ENCODE measurements at places on chromosomes 7 and 10. TPM values are rescaled to one million over a fixed set of nuclear protein-coding genes. Genes with fewer than 3 reads are reported as not detected.

- no peak for DNase-seq
Measured at GRCh38 chr10:33402220-33403073, 68.0 kb upstream of the NRP1 start.

DNA sequence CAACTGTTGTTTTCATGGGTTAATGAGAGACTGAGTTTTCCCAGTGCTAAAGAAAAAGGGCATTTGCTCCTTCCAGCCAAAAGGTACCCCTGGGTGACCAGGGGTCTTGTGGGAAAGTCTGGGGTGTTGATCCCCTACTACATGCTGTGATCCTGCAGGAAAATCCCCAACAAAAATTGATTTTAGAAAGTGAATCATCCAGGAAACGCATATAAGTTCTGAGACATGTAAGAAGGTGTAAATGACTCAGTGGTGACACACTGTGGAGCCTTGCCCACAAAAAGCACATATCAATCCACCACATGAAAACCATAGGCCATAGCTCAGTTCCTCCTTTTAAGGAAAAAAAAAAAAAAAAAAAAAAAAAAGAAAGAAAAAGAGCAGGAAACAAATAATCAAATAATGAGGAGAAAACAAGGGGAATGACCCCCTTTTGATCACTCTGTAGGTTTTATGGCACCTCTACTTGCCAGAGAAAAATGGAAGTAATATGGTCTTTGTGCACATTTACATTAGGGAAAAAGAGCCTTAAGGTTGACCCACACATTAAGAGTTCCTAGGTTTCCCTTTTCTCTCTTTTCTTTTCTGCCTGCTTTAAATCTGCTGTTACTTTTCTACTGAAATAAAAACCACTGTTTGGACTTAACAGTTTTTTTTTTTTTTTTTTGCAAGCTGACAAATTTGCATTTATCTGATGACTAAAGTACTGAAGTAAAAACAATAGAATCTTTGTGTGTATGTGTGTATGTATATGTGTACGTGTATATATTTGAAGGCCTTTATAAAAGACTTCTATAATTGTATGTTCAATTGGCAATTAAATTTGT is 386.0 kb downstream of the KIF20B start:
- no peak for DNase-seq

GRCh38 chr7:50315739-50316671 is 11.5 kb downstream of the IKZF1 start:
- no peak for DNase-seq

- DNase-seq: no peak
Measured at GRCh38 chr7:139059905-139060304, 24.1 kb upstream of the ZC3HAV1L start.

- no peak for DNase-seq
Measured at GRCh38 chr10:108591417-108591816, 1331.9 kb downstream of the XPNPEP1 start.

GRCh38 chr7:24834128-24834798 is 77.0 kb upstream of the GSDME start:
- DNase-seq: no peak

- no peak for DNase-seq
Measured at GRCh38 chr10:109740436-109740835, 182.9 kb downstream of the XPNPEP1 start.

DNA sequence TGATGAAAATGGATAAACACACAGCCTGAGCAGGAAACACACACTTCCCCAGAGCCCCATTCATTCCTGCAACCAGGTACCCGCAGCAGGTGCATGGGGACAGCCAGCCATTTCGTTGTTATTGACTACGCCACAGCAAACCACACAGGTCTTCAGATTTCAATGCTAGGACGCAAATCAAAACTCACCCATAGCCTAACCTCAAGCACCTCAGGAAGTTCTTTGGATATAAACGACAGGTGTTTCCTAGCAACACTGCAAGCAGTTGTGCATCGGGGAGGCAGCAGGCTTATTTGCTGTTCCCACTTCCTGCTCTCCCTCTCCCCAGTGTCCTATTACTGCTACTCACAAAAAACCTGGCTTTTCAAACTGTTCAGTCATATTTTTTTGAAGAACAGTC is 176.5 kb upstream of the FRMD4A start:
- DNase-seq: no peak

- no peak for DNase-seq
Measured at GRCh38 chr7:138875794-138876193, 77.8 kb upstream of the ATP6V0A4 start.

DNA sequence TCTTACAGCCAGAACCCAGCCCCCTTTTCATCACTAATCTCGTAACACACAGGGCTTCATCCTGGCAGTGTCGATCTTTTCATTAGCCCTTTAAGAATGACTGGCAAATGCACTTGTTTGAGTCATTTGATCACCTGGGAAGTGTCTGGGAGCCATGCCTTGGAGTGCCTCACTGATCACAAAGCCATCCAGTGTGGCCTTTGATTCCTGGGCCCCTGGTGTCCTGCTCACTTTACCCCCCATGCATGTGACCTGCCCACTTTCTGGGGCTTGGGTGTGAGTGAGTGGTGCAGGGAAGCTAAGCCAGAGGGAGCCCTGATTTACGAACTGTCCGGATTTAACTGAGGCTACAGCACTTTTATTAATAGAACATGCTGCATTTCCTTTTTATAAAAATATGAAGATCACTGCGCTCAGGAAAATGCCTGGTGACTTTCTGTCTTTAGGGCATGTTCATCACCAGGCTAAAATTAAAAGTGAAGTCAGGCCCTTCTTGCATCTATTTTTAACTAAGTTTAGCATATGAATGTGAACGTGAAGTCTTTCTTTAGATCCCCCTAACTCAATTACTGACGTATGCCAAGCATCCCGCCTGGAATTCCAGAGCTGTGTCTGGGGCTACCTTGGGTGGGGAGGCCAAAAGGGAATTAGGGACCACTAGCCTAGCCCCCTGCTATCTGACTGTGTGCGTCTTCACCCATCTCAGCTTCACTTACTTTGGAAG is 23.6 kb downstream of the RBM20 start:
- DNase-seq: no peak

DNA sequence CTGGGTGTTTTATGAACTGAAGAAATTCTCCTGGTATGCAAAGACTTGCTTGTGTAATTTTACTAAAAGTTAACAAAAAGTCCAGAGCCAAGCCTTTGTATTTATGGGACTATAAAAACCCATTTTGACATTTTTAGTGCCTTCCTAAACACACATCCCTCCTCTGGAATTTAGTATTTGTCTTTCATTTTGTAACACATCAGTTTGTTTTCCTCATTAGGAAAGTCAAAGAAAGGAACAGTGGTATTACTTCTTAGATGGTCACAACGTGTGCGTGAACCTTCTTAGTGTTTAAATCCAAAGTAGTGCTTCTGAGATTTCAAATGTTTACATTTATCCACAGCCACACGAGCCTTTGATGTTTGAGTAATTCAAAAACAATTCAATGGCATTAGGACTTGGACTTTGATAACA is 103.2 kb upstream of the TMEM106B start:
- DNase-seq: no peak

The LAMB4 gene
- 0.10 TPM for polyA plus RNA-seq

The STX1A gene
- polyA plus RNA-seq: 7.2 TPM

The VENTX gene
- polyA plus RNA-seq: 0.23 TPM

The FAM20C gene
- polyA plus RNA-seq: 21.2 TPM

The CCDC3 gene
- polyA plus RNA-seq: 8.8 TPM
